RCC 7860 (cell line): ENCODE measurements at places on chromosomes 4 and X.

DNA sequence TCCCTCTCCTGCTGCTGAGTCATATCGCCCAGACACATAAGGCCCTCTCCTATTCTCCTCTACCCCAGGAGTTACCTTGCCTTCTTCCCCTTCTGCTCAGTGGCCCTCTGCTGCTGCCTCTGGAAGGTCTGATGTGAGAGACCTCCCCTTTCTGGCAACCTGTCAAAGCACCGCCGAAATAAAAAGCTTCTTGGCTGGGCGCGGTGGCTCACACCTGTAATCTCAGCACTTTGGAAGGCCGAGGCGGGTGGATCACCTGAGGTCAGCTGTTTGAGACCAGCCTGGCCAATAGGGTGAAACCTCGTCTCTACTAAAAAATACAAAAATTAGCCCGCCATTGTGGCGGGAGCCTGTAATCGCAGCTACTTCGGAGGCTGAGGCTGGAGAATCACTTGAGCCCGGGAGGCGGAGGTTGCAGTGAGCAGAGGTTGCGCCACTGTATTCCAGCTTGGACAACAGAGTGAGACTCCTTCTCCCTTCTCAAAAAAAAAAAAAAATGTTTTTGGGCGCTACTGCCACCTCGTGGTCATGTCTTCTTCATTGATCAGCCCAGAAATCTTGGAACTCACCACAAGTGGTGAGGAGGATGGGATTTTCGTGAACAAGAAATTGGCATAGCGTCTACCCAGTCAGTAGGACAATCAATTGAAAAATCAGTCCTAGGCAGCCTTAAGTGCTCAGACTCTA is 8.6 kb upstream of the ZXDA start:
- DNase-seq = no peak

GRCh38 chrX:21374994-21375707 is 933 bp downstream of the CNKSR2 start:
- DNase-seq = no peak

DNA sequence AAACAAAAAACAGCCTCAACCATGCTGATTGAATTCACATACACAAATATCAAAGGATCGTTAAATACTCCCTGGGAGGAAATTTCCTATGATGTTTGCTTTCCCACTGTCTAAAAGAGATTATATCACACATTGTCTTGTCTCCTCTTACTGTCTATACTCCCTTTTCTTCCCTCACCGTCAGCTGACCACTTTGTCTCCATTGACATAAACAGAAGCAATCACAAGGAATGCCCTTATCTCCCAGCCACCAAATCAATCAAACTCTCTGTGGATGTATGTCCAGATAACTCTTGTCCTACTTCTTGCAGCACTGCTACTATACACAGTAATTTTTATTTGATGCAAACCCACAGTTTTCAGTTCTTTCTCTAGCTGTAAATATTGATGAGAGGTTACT is 12.2 kb upstream of the NUDT9 start:
- DNase-seq = no peak

DNA sequence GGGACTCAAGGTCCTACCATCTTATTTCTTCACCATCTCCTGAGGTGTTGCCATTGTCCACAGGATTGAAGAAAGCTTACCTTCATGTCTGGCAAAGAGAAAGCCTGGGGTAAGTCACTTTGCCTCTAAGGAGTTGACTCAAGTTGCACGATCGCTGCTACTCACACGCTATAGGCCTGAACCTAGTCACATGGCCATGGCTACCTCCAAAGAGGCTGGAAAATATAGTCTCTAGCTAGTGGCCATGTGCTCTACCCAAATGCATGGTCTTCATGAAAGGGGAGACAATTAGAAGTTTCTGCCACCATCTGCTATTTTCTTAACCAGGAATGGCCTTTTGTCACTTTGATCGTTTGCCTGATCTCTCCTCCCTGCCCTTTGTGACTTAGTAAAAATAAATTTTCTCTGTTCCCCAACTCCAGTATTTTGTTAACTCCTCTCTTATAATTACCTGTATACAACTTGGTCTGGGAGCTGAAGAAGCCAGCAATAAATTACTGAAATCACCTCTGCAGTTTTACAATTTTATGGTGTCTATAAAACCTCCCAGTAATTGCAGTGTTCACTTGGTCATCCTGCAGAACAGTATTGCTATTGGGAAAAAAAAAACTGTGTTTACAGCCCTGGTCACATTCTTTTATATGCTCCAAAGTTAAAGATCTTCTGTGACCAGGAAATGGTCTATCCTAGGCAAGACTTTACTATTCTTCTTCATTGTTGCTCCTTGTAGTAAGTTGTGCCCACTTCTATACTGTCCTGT is 126.7 kb upstream of the TSPAN5 start:
- DNase-seq = no peak

DNA sequence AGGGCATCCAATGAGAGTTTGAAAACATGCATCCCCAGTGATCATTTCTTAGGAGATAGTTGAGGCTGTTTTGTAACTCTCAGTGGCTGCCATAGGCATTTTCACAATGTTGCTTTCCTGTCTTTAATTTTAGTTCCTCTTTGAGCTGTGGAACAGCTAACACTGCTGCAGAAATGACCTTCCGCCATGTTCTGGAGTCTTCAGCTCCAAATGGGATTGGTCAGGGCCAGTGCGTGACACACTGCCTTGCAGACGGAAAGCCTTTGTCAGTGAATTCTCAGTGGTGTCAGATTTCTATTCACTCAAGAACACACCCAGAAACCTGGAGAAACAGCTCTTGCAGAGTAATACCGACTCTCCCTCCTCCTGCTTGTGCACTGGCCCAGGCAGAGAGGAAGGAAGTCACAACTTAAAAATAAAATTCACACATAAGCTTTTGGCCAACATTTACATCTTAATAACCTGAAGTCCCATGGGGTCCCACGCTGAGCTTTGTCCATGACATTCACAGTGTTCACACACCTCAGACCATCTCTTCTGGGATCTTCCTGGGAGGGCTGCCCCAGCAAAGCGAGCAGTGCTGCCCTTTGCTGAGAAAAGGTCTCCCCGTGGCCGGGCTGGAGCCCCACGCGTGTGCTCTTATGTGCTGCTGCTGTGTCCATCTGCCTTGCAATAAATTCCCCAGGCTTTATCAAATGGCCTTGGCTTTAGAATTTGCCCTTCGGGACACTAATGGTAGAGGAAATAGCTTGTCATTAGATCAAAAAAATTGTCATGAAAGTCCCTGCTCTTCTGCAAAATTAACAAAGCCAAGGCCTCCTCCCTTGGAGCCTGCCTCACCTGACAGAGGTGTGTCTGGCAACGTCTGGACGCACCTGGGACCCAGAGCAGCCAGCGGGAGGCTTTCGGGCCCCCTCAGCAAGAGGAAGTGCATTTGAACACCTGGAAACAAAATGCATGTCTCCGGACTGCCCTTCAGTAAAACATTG is 126.8 kb downstream of the IRF2 start:
- DNase-seq = no peak

DNA sequence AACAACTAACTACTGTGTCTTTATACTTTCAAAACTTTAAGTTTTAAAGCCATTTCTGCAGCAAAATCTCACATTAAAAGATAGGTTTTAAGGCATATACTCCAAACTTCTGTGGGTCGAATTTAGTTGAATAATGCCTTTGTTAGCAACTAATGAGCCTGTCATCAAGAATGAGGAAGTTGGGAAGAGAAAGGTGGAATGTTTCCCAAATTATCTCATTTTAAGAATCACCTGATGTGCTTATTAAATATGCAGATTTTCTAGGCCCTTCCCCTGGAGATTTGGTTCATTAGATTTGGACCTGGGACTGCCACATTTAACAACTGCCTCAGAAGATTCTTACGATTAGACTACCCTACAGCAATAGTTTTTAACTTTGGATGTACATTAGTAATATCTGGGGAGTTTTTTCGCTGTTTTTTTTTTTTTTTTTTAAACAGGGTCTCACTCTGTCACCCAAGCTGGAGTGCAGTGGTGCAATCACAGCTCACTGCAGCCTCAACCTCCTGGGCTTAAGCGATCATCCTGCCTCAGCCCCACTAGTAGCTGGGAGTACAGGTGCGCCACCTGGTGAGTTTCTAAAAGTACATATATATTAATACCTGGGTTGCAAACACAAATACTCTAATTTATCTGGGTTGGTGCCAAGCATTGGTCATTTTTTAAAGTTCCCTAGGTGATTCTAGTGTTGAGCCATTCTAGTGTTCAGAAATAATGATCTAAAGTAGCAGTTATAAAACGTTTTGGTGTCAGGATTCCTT is 16.1 kb upstream of the TASL start:
- no peak for DNase-seq

- no peak for DNase-seq
These were observed 1120.5 kb downstream of the ADGRL3 start for GRCh38 chr4:62320612-62321011.

- DNase-seq = peak; percentile 23
These were observed 199.3 kb upstream of the ADAMTS3 start for GRCh38 chr4:72768364-72768763.

DNA sequence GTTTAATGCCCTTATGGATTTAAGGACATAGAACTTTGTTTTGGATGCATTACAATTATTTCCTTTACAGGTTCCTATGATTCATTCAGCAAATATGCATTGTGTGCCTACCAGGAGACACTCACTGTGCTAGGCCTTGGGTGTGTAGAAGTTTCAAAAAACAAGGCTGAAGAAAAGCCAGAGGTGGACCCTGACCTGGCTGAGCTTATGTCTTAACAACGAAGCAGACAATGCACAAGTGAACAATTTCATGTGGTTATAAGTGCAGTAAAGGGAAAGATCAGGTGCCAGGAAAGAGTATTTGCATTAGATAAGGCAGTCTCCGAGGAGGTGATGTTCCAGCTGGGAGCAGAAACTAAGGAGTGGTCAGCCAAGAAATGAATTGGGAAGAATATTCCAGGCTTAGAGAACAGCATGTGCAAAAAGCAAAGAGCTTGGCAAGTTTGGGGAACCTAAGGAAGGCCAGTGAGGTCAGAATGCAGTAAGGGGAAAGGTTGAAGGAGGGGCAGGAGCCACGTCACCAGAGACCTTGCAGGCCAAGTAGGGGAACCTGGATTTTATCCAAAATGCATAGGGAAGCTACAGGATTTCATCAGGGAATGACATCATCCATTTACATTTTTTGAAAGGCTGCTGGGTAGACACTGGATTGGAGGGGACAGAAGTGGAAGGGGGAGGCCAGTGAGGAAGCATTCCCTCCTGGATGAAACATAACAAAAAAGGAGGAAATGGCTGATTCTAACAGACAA is 193.6 kb downstream of the SOWAHB start:
- DNase-seq = peak; percentile 40

DNA sequence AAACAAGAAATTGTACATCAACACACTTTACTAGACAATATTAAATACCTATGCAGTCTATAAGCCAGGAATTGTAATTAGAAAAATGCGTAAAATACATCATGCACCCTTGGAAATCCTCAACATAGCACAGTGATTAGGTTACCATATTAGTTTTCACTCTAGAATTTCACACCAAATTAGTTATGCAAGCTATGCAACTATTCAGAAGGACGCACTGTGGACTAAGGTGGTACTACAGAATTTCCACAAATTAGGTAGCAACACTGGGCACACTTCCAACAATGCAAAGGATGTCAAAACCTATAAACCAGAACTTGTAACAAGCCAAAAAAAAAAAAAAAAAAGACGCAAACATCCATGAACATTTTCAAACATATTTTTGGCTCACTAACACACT is 71.1 kb upstream of the ZCCHC13 start:
- no peak for DNase-seq

DNA sequence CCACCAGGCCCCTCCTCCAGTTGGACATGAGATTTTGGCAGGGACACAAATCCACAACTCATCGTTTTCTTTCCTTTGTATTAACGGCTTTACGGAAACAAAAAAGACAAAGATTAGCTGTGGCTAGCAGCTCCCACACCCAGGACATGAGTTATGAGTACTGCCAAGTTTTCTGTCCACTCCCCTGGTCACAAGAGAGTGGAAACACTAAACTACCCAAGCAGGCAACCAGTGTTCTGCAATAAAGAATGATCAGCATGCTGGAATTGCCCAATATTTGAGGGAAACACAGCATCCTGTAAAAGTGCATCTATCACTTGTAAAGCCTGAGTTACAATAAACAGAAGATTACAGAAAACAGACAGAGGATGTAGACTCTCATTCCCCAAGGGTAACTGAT is 358.4 kb downstream of the NLGN4X start:
- DNase-seq = no peak

DNA sequence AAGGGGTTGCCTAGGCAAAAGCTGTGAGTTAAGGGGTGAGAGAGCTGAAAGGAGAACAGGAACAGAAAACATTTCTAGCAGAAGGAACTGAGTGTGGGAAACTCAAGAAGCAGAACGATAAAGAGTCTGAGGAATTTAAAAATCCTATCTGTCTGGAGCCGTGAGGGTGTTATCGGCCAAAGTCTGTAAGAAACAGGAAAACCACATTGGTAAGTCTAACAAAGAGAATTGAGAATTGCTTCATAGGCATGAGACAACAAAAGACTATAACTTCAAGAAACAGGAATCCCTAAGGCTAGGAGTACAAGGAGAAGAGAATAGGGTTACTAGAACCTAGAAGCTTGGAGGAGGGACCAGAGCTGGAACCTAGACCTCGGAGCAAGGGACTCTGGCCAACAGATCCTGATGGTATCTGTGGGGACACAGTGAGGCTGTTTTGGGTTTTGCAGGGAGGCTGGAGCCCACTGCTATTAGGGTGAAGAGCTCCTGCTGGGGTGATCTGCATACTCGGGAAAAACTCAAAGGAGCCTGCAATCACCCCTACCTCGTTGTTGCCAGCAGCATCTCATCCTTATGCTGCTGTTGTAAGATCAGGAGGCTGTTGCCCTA is 175.6 kb downstream of the FBXO8 start:
- no peak for DNase-seq
